ENCODE measurements at places on chromosomes 1 and 21.

DNA sequence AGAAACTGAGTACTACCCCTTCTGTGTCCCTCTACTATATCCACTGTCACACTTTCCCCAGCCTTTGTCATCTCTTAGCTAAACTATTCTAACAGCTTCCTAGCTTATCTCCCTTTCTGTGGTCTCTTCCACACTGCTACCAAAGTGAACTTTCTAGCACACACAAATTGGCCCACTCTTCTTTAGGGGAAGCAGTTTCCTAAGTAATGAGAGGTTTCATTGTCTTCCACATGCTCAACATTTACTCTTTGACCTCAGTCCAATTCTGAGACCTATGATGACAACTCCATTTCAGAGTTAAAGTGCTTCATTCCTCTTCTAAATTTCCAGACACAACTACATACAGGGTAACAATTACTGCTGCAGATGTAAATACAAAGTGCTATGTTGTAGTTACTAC lies 32.9 kb downstream of the SCYL3 start:
- DNase-seq: no peak

GRCh38 chr1:154598871-154599635 lies 8.9 kb downstream of the ADAR start:
- DNase-seq: peak; percentile 19

DNA sequence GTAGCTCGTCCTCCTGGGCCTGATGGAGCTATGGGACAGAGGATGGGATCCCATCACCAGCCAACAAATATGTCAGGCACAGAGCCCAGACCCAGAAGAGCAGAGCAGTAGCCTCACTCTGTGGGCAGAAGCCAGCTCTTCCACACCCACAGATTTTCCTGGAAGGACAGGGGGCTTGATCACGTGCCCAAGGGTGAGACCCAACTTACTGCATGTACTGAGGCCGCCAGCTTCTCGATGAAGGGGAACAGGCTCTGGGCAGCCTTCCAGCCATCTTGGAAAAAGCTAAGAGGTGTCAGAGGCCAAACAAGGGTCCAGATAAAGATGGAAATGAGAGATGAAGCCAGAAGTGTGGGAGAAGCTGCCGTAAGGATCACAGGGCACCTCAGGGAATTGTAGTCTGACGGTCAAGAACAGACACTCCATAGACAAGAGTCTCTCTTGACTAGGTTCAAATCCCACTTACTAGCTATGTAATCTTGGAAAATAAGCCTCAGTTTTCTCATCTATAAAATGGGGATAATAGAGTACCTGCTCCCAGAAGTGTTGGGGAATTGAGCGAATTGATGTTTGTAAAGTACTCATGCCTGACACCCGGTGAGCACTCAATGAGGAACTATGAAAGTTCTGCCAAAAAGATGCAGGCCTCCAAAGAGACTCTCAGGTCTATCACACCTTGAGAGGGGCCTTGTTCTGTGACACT lies 17.0 kb upstream of the TCEA3 start:
- DNase-seq: no peak

GRCh38 chr1:244173769-244174168 lies 122.7 kb downstream of the ZBTB18 start:
- no peak for DNase-seq

Data from cardiac fibroblast (primary cell).